ENCODE measurements at places on chromosomes 5 and 9.
A peak's percentile ranks its signal among the peaks of the same experiment; 100 is the strongest.

- no peak for DNase-seq
These were observed 26.2 kb downstream of the LHX2 start for GRCh38 chr9:124037790-124038189.

DNA sequence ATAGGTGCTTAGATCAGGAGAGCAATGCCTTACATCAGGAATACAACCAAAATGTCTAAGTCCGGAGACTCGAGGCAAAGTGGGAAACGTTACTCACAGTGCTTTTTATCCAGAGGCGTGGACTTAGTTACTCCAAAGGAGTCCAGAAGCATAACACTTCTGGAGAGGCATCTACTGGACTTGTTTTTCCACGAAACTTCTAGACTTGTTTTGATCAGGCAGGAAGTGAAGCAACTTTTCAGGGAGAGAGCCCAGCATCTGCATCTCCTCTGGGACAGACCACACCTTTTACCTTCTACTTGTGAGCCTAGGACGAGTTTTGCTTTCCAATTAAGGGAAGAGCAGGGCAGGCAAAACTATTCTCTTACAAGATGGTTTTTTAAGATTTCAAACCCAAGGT is 1.2 kb upstream of the TJP2 start:
- no peak for DNase-seq

GRCh38 chr5:178227929-178228328 is 4.7 kb downstream of the PHYKPL start:
- peak; percentile 47 for DNase-seq

- DNase-seq, result no peak
These were observed 2265.3 kb upstream of the C9orf72 start for GRCh38 chr9:29838491-29839020.

DNA sequence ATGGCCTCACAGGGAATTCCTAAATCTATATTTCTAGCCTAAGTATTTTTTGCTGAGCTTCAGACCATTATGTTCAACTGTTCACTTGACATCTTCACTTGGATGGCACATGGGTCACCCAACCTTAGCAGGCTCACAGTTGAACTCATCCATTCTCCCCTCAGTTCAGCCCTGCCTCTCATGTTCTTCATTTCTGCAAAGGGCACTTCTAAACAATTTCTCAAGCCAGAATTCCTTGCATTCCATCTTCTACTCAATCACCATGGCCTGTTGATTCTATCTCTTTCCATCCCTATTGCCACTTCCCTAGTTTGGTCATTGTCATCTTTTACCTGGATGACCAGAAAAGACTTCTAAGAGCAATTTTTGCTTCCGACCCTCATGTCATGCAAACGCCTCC is 7.3 kb upstream of the RGS3 start:
- DNase-seq, result no peak

DNA sequence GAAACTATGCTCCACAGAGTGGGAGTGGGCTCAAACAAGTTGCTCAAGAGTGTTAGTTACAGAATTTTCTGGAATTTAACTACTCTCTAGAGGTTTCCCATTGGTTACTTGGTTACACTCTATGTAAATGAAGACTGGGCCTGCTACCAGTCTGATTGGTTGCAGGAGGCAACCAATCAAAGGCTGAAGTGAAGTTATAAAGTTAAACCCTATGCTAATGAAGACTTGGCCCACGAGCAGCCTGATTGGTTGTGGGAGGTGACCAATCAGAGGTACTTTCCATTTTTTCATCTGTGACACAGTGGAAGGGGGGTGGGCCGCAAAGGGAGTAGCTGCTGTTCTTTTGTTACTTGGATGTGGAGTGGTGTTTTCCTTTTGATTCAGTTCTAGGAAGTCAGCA is 69.4 kb downstream of the CACNA1B start:
- no peak for DNase-seq

- no peak for DNase-seq
These were observed 113.2 kb upstream of the ELL2 start for GRCh38 chr5:96074870-96075269.

- no peak for DNase-seq
These were observed 276.6 kb downstream of the ASTN2 start for GRCh38 chr9:117138231-117138630.

GRCh38 chr9:34589636-34590380 is at the start of gene CNTFR:
Gene CNTFR, minus strand, starts transcription at chr9:34589724. Its CDS starts 20,743 bp downstream, at chr9:34568981.
- DNase-seq, result no peak

DNA sequence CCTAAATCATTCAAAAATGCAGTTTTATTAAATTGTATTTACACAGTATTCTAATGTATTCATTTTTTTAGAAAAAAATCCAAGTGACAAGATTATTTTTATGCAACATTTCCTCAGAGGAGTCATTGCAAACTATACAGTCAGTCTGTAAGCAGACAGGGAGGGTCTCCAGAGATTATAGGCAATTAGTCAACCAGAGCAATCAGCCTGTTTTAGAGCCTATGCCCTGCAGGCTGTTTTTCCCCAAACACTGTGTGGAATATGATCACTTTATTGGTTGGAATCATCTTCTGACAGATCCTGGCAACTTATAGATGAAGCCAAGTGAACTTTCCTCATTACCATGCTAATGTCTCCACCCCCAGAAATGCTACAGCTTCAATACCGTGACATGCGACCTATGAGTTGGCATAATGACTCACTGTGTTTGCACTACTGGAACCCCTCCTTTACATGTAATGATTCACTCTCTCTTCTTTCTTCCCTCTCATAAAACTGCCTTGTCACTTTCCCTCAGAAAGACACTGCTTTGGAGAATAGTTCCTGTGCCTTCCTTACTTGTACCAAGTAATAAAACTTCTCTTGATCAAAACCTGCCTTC is 577.7 kb upstream of the FTMT start:
- DNase-seq, result peak; percentile 94

DNA sequence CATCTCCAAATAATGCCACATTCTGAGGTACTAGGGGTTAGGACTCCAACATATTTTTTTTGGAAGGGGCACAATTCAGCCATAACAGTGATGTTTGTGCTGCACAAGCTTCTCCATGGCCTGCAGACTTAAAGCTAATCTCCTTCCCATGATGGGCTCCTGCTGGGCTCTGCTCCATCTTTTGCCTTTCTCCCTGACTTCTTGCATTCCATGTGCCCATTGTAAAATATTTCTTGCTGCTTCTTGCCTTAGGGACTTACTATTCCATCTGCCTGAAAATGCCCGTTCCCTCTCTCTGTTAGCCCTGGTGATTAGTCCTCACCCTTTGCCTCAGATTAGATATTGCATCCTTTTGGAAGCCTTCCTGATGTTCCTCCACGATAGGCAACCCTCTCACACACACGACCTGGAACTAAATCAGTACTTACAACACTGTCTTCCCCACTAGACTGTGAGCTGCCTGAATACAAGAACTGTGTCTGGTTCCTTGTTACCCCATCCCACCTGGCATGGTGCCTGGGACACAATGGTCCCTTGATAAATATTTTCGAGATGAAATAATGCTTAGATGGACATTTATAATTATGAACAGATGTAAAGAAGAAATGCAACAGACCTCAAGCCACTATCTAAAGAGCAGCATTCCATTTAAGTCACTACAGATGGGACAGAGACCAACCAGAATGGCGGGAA is 33.5 kb downstream of the OR1J1 start:
- DNase-seq, result peak; percentile 98
